ENCODE measurements at places on chromosomes 5 and 9.

GRCh38 chr5:58074222-58074621 is 385.7 kb downstream of the PLK2 start:
- DNase-seq = no peak

- DNase-seq = peak; percentile 82
Measured at GRCh38 chr5:32329395-32329834, 16.7 kb upstream of the MTMR12 start.

GRCh38 chr9:81489046-81489445 is 200.3 kb downstream of the TLE1 start:
- peak; percentile 16 for DNase-seq

DNA sequence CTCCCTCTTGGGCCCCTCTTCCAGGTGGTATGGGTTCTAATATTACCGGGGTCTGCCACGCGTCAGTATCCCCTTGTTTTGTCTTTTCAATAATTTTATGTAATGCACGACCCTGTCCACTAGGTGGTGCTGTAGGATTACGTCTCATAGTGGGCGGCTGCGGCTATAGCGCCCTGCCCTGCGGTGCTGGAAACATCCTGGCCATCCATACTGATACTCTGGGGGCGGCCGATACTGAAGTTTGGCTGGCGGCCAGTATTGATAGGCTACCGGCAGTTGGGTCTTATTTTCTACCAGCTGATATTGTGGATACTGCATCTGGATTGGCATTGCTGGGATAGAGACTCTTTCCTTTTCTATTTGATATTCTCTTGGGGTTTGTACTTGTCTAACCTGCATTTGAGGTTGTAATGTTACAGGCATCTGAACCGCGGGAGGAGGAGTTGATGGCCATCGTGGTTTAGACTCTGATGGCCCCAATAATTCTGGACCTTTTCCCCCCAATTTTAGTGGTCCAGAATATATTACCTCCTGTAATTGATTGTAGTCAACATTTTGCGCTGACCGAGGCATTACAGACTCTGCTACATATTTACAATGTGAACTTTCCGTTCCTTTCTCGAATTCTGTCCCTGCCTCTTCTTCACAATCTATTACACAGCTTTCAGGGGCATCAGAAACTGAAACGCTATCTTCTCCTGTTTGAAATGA is 3.3 kb upstream of the TMEM141 start:
- DNase-seq = peak; percentile 84

DNA sequence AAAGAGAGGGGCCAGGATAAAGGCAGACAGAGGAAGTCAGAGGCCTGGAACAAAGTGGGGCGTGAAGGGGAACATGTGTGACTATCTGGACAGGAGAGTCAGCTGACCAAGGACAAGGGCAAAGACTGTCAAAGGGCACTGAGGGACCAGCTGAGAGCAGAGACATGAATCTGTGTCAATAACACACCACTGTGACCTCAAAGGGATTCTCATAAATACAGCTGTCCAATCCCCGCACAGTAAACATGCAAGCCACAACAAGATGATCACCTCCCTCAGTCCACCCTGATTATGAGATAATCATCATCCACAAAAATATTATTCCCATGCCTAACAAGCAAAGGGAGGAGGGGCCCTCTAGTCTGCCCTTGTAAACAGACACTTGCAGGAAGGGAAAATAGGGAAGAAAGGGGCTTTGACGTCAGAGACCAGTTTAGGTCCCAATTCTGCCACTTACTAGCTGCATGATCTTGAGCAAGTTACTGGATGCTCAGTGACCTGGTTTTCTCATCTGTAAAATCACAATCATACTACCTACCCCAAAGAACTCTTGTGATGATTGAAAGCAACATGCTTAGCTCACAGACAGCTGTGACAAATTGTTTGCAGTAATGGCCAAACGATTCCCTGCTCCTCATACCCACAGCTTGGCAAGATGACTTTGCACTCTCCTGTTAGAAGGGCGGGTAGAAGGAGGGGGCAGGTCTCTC is 41.8 kb downstream of the RAPGEF1 start:
- peak; percentile 99 for DNase-seq

- no peak for DNase-seq
Measured at GRCh38 chr9:82153032-82153431, 164.5 kb downstream of the SPATA31D1 start.

DNA sequence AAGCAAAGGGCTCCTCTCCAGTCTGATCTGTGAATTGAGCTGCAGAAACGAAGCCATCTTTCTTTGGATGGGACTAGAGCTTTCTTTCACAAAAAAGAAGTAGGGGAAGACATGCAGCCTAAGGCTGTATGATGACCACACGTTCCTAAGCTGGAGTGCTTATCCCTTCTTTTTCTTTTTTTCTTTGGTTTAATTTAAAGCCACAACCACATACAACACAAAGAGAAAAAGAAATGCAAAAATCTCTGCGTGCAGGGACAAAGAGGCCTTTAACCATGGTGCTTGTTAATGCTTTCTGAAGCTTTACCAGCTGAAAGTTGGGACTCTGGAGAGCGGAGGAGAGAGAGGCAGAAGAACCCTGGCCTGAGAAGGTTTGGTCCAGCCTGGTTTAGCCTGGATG is 82.1 kb downstream of the PIK3R1 start:
- DNase-seq = no peak

GRCh38 chr5:2755681-2756171 is 4.2 kb upstream of the IRX2 start:
- DNase-seq = no peak

GRCh38 chr5:92309336-92309991 is 926.3 kb upstream of the ARRDC3 start:
- peak; percentile 15 for DNase-seq

GRCh38 chr5:106875591-106876297 is 795.0 kb downstream of the EFNA5 start:
- DNase-seq = peak; percentile 37

GRCh38 chr5:66529182-66529581 is 67.0 kb upstream of the MAST4 start:
- peak; percentile 4 for DNase-seq

- DNase-seq = no peak
Measured at GRCh38 chr5:29321591-29321990, 1871.9 kb upstream of the CDH6 start.

DNA sequence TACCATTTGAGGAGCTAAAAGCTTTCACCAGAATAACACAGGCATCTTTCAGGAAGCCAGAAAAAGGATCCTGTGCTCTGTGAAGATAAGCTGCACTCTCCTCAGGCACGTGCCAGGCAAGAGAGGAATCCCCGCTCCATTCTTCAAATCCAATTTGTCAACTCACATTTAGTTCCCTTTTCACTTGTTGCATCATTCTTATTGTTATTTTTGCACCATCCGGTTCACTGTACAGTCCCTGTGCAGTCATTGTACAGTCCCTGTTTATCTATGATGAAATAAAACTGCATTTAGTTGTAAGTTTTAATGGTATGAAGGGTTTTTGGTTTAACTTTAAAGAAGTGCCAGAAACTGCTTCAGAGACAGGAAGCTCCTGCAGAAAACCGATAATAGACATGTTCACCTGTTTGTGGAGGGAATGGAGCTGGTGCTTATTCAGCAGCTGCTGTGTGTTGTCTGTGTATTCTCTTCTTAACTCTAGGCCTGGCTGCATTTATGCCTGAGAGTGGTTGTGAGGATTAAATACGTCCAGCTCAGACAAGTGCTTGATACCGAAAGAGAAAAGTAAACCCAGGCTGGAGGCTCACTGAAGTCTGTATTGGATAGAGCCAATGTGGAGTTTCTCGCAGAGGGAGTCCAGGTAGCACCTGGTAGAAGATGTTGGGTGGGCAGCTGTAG is 22.4 kb downstream of the IFNW1 start:
- peak; percentile 74 for DNase-seq

GRCh38 chr5:158869092-158869491 is 230.6 kb downstream of the EBF1 start:
- no peak for DNase-seq

DNA sequence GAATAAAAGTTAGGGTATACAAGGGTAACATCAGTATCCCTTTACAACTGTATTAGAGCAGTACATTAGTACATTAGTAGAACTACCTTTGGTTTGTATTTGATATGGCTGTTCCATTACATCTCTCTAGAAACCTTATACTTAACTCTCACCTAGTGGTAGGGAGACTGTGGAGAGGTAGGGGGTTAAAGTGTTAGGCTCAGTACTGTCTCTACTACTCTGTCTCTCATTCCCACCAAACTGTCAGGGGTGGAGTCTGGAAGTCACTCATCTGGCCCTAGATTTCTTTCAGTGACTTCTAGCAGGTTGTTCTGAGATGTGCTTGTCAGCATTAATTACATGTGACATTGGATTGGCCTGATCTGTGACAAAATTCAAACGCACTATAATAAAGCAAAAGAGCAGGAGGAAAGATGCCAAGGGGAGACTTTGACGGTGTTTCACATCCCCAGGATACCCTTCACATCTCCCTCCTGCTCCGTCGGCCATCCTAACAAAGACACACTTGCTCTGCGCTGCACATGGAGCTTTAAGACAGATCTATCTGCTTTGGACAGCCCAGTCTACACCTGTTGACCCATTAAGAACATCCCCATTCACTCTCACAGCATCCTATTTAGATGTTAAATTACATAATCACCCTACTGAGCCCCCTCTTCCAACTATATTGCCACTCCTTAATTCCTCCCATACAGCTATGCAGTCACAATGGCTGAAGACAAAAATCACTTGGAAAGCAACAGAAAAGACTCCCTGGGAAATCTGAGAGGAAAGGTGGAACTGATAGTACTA is 1043.0 kb upstream of the DMAC1 start:
- DNase-seq = no peak

DNA sequence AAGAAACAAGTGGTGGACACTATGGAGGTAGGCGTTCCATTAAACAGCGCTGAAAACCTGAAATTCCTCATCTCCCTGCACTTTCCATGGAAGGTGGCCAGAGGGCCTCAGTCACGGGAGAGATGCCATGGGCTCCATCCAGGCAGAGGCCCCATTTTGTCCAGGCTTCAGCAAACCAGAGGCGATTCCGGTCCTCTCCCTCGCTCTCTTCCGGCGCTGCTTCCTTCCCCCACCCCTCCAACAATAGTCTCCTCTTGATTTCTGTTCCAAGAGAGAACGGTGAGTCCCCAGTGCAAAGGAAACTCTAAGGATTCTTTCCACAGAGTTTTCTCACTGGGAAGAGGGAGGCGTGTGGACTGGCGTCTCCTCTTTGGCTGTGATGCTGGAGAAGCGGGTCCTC is 7.5 kb downstream of the ZNF366 start:
- DNase-seq = no peak

DNA sequence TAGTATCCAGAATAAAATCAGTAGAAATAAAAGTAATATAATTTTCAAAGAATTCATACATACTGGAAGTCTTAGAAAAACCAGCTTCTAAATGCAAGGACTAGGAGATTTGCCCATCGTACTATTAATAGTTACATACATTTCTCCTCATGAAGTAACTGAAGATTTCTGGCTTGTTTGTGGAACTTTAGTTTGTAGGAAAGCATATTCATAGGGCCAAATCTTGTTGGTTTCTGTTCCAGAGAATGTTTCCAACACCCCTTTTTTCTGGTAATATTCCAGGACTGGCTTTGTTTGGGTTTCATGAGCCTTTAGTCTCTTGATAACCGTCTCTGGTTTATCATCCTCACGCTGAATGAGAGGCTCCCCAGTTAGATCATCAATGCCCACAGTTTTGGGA is 66.3 kb upstream of the TJP2 start:
- no peak for DNase-seq

- no peak for DNase-seq
Measured at GRCh38 chr5:59319250-59319649, 574.3 kb downstream of the PDE4D start.

DNA sequence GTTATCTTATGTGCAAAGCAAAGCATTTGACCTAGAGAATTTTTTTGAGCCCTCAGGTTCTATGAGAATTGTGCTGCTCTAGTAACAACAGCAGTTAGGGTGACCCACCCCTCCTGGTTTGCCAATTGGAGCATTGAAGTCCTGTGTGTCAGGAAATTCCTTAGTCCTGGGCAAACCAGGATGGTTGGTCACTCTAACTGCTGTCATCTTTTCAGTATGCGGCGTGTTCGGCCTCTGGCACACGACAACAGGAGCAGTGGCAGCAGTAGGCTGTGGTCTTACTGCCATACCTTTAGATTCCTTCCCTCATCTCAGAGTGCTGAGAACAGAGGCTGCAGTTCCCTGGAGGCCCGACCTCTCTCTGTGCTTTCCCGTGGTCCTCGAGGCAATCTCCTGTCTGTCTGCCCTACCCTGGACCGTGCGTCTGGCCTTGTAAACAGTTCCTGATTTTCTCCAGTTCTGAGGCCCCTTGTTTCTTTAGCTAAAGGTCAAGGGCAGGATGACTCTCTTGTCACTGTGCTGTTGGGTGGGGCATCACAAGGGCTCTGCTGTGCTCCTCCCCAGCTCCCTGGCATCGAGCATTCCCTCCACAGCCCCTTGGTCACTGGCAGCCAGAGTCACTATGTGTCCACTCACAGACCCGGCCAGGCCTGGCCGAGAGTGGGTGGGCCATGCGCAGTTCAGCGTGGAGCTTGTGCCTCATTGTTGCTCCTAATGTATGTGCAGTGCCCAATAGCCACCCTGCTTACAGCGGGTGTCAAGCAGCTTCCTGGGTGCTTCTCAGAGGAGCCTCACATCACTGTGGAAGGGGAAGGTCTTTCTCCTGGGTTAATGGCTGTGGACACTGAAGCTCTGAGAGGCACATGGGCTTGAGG is 18.5 kb upstream of the COL15A1 start:
- DNase-seq = no peak

DNA sequence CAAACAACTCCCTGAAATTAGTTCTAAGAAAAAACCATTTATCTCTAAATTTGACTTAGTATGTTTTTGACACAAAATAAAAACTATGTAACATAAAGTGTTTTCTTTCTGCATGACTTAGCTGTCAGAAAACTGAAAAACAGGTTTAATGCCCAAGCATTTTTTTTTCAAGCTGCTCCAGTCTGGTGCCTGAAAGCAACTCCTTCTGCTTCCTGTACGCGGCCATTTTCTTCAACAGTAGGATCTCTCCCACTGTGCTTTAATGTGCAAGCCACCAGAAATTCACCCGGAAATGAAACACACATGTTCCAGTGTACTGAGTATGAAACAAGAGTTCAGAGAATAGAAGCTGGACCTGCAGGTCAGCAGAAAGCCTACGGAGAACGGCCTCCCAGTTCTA is 161.2 kb downstream of the MED27 start:
- no peak for DNase-seq

DNA sequence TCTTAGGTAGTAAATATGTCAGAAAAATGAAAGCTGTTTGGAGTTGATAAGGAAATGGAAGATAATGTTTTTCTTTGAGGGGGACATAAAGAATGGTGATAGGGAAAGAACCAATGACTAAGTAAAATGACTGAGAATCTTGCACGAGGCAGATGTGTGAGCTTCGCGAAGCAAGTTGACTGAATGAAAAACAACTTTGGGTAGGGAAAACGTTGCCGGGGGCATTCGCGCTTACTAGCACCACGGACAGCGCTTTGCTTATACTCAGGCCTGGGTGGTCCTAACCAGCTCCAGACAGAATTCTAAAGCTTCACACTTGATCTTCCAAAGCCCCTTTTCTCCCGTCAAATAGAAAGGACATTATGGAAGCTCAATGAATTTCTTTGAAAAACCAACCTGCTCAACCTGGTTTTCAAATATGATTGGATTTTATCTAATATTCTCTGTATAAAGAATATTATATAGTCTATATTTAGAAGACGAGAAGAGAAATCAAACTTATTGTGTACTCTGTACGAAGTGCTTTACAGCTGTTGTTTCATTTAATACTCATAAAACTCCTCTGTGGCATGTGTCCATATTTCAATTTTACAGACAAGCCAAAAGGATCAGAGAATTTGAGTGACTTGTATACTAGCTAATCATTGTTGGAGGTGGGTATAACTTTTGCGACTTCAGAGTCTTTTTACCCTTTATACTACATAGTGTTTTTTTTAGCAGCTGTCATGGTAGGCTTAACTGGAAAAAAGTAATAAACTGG is 1.9 kb upstream of the CDKN2B start:
- peak; percentile 37 for DNase-seq

- DNase-seq = no peak
Measured at GRCh38 chr5:1242733-1243486, 17.7 kb downstream of the SLC6A18 start.

Data from suppressor macrophage (primary cell).